ENCODE measurements at places on chromosomes 2 and 18. TPM values are rescaled to one million over a fixed set of nuclear protein-coding genes. Genes with fewer than 3 reads are reported as not detected.

REG1B gene
- total RNA-seq = not detected

GRCh38 chr18:22005191-22005841 lies 164.1 kb upstream of the GATA6 start:
- DNase-seq = peak; percentile 7

DNA sequence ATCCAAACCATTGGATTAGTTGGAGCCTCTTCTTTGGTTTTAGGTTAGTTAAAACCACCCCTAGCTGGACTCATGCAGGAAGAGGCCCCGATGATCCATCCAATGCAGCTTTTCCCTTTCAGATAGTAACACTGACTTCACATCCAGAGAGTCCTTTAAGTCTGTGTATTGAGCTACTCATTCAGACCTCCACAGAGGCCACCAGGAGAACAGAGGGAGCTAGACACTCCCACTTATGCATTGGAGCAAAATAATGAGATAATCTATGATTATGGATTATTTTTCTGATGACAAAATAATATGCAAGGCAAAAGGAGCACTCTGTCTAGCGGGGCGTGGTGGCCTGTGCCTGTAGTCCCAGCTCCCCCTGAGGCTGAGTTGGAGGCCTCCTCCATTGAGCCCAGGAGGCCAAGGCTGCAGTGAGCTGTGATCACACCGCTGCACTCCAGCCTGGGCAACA lies 1.6 kb upstream of the ROCK2 start:
- no peak for DNase-seq

KLF7 gene
- 28.5 TPM for total RNA-seq

ACOXL gene
- total RNA-seq = not detected

DNA sequence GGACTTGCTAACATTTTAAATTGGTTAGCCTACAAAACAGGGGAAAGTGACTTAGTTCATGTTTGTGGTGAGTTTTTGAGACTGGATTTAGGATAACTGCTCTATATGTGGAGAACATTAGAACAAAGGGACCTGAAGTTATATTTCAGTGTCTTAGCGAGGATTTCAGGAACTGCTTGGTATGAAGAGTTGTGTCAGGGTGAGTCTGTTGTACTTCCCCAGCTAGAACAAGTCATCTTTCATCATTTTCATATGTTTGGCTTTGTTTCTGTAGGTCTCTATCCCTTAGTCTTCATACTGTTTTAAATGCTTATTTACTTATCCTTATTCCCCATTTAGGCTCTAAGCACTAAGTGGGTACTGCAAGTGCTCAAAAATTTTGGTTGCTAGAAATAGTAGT lies 41.9 kb downstream of the KCMF1 start:
- DNase-seq = peak; percentile 33

ST8SIA5 gene
- not detected for total RNA-seq

- no peak for DNase-seq
These were observed 1.1 kb downstream of the COX5B start for GRCh38 chr2:97646977-97647376.

GRCh38 chr2:65231121-65231520 lies 3.5 kb downstream of the ACTR2 start:
- peak; percentile 61 for DNase-seq

- no peak for DNase-seq
These were observed 24.5 kb downstream of the PTPN18 start for GRCh38 chr2:130380096-130380934.

RAB1A gene
- 114 TPM for total RNA-seq

DNA sequence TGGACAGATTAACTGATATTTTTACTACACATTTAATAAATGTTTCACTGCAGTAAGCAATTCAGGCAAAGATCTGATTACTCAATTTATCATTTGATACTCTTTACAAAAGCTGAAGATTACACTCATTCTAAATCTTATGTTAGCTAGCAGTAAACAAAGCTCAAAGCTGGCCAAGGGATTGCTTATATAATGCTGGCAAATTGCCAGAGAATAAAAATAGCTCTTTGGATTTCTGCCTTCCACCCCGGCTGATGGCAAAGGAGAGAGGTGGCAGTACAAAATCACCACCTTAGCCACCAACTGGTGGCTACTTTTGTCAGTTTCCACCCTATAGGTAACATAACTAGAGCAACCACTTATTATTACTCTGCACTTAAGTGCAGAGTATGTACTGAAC lies 320.5 kb downstream of the FSIP2 start:
- peak; percentile 27 for DNase-seq

MTERF4 gene
- 36.9 TPM for total RNA-seq

GRCh38 chr2:205076405-205076804 lies 531.1 kb downstream of the PARD3B start:
- DNase-seq = no peak

CCDC121 gene
- total RNA-seq = 2.2 TPM

GRCh38 chr2:68789603-68790002 lies 55.0 kb downstream of the ARHGAP25 start:
- no peak for DNase-seq

- DNase-seq = no peak
These were observed 51.9 kb downstream of the GRB14 start for GRCh38 chr2:164569378-164569777.

ASB18 gene
- not detected for total RNA-seq

CHRNG gene
- not detected for total RNA-seq

DNA sequence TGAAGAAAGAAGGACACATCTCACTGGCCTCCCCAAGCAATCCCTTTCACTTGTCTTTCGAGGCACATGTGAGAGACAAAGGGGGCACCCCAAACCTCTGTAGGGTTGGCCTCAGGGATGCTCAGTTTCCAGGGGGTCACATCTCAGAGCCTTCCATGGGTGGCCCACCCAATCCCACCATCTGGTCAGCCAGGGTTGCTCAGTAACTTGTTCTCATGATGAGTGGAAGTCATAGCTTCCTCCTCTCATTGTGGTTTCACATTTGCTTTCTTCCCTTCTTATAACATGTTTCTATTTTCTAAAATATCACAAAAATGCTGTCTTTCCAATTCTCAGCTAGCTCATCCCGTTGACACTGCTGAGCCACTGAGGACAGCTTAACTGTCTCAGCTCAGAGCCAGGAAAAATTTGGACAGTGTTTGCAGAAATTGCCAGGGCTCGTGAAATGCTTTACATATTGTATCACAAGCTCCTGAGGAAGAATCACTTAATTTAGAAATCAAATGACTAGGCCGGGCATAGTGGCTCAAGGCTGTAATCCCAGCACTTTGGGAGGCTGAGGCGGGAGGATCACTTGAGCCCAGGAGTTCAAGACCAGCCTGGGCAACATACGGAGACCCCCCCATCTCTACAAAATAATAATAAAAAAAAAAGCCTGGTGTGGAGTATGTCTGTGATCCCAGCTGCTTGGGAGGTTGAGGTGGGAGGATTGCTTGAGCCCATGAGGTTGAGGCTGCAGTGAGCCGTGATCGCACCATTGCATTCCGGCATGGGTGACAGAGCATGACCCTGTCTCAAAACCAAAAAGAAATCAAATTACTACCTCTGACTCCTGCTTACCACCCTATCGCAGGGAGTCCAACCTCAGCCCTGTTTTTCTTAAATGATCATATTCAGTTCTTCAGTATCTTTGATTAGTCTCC lies 129.3 kb downstream of the PRKCE start:
- no peak for DNase-seq

C2orf72 gene
- total RNA-seq = not detected

CXCR1 gene
- total RNA-seq = not detected

GKN1 gene
- not detected for total RNA-seq

ARL4C gene
- 12.5 TPM for total RNA-seq

DNPEP gene
- 74.7 TPM for total RNA-seq

Measured in IMR-90 (cell line).